ENCODE measurements at places on chromosomes 3 and 15.
A peak's percentile ranks its signal among the peaks of the same experiment; 100 is the strongest.

DNA sequence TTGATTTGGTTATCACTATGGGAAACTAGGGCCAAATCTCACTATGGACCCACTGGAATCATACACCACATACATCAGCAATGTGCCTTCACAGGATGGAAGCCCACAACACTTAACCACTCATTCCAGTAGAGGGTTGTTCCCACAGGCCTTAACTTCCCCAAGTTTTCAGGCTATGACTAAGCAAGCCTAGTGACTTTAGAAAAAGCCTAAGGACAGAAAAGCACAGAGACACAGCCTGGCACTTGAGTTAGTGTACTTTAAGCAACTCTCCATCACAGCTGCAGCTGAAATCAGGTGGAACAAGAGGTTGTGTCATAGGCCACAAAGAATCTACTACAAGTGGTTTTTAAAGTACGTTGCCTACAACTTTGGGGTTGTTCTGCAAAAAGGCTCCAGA, 128.7 kb downstream of the LRRN1 start:
- no peak for DNase-seq

DNA sequence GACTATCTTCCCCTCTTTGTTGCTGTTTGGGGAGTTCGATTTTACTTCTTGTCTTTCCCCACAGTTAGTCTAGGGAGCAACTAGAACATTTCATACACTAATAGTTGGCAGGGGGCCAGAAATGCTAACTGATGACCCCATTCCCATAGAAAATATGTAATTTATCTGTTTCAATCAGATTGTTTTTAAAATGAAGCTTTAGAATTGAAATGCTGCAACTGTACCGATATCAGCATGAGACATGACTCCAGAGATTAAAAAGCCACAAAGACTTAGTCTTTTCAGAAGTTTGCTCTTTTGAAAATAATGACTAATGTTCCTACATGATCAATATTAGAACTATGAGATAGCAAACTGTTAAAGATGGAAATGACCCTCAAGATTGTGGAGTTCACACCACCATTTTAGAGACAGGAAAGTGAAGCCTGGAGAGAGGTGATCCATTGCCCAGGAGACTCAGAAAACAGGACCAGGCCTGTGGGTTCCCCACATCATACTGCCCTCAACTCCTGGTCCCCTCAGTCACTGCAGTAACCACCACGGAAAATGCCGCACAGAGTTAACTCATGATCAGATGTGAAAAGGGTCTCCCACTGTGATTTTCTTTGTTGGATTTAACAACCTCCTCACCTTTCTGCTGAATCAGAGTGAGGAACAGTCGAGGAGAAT, 130.3 kb downstream of the CHDH start:
- DNase-seq, result no peak

DNA sequence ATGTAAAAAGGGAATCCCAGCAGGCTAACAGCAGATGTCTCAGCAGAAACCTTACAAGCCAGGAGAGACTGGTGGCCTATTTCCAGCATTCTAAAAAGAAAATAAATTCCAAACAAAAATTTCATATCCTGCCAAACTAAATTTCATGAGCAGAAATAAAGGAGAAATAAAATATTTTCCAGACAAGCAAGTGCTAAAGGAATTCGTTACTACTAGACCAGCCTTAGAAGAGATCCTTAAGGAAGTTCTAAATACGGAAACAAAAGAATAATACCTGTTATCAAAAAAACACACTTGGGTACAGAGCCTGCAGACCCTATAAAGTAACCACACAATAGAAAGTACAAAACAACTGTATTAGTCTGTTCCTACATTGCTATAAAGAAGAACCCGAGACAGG, 41.4 kb downstream of the HDGFL3 start:
- no peak for DNase-seq

- DNase-seq, result no peak
Observed at GRCh38 chr3:10581251-10581650, 75.9 kb upstream of the ATP2B2 start.

DNA sequence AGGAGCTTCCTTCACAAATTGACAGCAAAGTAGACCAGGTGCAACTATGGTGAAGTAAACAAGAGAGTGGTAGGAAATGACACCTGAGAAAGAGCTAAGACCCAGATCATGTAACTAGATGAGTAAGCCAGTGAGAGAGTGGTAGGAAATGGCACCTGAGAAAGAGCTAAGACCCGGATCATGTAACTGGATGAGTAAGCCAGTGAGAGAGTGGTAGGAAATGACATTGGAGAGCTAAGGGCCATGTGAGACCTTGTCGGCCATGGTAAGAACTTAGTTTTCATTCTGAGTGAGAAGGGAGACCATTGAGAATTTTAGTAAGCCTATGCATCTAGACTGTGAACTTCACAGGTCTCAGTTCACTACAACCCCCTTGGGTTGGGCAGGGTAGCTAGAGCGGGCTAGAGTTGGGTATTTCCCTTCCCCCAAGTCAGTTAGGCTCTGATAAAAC, 5.4 kb upstream of the SENP7 start:
- DNase-seq, result no peak

DNA sequence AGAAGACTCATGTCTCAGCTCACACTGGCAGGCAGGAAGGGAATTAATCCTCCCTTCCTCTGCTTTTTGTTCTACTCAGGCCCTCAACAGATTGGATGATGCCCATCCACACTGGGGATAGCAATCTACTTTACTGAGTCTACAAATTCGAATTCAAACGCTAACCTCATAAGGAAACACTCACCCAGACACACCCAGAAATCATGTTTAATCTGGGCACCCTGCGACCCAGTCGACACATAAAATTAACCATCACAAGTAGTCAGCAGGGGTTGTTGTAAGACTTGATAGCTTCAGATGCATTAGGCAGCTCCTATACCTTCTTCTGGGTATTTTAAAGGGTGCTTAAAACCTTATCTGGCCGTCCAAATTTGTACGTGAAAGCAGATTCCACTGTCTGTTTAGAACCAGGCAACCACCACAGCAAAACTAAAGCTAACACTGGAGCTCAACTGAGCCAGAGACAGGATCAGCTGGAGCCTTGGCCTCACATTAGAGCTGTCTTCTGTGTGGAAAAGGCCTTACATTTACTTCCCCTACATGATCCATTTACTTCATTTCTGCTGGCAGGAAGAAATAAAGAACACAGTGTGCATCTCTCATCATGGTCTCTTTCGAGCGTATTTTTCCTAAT, 407.3 kb upstream of the PPP2R3A start:
- no peak for DNase-seq

- no peak for DNase-seq
Observed at GRCh38 chr15:60486742-60487141, 7.8 kb upstream of the ICE2 start.

- DNase-seq, result no peak
Observed at GRCh38 chr3:118943597-118943996, 91.0 kb downstream of the IGSF11 start.

DNA sequence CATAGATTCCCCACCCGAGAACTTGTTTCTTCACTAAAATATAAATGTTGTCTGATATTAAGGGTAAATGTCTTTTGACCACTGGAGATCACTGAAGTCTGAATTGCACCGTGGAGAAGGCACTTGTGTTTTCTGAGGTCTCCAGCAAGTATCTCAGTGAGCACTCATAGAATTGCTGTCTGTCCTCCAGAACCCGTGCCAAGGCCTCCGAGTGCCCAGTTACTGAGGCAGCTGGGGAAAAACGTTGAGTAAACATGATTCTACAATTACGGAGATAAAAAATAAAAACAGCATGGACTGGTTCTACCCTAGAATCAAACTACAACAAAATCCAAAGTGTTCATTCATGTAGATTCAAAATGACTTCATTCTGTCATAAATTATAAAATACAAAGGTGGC, 60.0 kb downstream of the MLH1 start:
- DNase-seq, result no peak

GRCh38 chr15:28098766-28099554, at the start of gene OCA2:
Gene OCA2 (minus strand): TSS chr15:28099315. CDS start chr15:28081874, 17,441 bp downstream.
- DNase-seq, result peak; percentile 70

DNA sequence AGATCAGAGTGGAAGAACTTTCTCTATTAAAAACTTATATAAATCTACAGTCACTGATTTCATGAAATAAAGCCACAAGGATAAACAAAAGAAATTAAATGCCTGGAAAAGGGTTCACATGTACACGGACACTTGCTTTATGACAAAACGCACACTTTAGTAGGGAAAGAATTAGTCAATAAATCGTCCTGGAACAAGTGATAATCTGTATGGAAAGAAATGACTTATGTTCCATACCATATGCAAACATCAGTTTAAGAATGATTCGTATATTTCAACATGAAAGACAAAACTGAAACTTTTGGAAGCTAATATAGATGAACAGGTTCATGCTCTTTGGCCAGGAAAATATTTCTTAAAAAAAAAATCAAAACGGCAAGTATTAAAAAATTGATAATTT, 40.2 kb downstream of the MEF2A start:
- no peak for DNase-seq

- no peak for DNase-seq
Observed at GRCh38 chr3:119413603-119414280, 49.7 kb downstream of the TMEM39A start.

- no peak for DNase-seq
Observed at GRCh38 chr15:88015228-88015860, 241.2 kb downstream of the NTRK3 start.

DNA sequence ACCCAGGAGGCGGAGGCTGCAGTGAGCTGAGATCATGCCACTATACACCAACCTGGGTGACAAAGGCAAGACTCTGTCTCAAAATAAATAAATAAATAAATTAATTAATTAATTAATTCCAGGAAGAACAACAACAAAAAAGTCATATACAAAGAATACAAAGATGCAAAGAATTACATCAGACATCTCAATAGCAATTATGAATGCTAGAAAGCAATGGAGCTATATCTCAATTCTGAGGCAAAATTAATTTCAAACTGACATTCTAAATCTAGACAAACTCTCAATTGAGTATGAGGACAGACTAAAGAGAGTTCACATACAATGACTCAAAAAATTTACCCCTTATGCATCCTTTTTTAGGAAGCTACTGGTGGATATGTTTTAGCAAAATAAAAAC, 69.6 kb upstream of the CTNNB1 start:
- no peak for DNase-seq

- no peak for DNase-seq
Observed at GRCh38 chr3:37227870-37228549, 53.6 kb upstream of the LRRFIP2 start.

DNA sequence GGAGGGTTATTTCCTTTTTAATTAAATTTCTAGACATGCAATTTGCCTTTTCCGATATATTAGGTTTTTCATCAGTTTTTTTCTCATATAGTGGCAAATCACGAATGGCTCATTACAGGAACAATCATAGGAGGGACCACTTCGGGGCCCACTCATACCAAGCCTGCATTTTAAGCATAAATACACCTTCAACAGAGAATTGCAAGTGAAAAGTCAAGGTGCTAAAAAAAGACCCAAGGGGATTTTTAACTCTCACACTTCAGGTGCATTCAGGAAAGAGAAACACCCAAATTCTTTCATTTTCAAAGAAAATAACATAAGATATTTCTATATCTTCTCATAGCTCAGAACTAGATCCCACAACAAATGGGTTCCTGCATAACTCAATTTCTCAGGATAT, 979.6 kb upstream of the NR2F2 start:
- DNase-seq, result no peak

DNA sequence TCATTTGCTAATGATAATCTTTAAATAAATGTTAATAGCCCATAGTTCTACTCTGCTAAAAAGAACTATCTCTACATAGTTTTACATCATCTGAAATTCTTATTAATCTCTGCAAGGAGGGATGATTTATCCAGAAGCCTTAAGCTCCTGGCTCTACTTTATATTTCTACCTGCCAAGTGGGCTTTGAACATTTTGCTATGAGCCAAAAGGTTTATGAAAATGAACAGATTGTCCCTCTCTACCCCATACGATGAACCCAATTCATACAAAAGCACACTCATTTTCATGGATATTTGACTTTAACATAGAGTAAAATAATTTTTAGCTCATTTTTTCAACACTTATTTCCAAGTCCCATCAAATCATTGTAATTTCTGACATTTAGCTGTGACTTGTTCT, 611.0 kb downstream of the NSUN3 start:
- no peak for DNase-seq

- no peak for DNase-seq
Observed at GRCh38 chr3:111190518-111190917, 118.9 kb downstream of the NECTIN3 start.

GRCh38 chr15:42149493-42150218, 6.8 kb downstream of the PLA2G4F start:
- DNase-seq, result no peak

DNA sequence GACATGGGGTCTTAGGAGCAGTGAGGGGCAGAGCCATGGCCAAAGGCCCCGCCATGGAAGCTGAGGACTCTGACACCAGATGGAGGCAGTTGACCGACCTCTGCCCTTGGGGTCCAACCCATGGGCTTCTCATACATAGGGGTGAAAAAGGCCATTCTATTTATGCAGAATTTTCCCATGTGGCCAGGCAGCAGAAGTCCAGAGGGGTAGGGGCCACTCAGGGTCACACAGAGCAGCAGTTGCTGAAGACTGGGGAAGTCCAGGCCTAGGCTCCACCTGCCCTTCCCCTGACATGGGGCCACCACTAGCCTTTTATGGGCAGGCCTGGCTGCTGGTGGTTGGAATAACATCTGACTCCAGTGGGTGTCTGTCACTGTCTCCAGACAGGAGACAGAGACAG, 6.4 kb downstream of the PRSS50 start:
- DNase-seq, result no peak

DNA sequence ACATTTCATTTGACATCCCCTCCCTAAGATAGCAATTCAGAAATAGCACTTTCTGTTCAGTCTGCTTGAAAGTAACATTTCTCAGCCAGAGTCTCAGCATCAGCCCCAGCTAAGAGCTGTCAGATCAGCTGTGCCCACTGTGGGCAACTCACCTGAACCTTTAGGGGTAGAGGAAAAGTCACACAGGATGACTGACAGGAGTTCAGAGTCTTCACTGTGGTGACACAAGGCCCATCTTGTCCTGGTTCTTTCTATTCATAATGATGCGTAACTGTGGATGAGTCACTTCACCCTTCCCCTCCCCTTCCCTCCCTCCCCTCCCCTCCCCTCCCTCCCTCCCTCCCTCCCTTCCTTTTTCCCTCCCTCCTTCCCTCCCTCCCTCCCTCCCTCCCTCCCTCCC, 96.1 kb upstream of the RASGRP1 start:
- DNase-seq, result no peak

DNA sequence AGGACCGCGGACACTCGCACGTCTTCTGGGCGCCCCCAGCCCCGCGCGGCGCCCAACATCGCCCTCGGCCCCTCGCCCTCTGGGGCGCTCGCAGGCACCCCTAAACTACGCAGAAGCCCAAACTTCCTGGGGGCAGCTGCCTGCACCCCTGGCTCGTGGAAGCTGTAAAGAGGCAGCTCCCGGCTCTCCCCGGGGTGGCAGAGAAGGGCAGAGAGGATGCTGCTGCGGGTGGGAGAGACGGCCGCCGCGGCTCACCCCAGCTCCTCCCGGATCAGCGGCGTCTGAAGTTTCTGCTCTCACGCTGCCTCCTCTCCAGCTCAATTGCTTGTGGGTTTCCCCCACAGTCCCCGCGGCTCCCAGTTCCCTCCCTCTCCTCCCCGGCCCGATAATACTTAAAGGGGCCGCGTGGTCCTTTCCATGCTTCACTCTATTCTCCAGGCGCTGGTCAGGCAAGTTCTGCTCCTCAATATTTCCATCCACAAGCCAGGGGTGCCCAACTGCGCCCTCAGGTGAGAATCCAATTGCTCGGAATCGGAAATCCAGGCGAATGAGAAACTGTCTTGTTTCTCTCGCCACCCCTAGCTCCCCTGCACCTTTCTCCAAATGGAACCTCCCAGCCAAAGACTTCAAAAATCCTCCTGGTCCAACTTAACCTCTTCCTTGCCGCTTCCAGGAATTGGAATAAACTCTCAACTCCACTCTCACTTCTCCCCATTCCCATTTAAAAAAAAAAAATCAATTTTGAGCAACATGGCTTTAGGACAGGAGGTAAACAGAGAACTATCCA, 748.5 kb downstream of the ROBO1 start:
- DNase-seq, result no peak
